Dermis blood vessel endothelial cell (primary cell): ENCODE measurements at places on chromosomes 16 and 17.

DNA sequence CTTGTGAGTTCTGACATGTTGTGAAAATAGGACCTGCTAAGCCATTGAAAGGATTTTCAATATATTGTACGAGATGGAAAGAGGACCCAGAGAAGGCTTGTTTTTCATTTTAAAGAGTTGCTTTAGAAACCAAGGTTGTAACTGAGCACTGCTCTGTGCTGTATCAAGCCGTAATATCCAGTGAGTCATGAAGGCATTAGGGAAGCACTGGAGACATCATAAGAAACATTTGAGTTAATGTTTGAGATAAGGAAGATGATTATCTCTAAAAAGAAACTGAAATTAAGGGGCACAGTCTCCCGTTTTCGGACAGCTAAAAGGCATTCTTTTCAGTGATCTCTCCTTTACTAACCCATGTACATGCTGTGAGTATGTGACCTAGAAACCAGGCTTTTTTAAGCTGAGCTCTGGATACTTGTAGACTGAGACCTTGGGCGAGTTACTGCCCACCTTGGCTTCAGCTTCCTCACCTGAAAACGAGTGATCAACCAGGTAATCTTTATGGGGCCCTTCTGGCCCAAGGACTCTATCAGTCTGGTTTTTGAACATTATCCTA, 149.2 kb upstream of the TBX2 start:
- DNase-seq, result no peak

DNA sequence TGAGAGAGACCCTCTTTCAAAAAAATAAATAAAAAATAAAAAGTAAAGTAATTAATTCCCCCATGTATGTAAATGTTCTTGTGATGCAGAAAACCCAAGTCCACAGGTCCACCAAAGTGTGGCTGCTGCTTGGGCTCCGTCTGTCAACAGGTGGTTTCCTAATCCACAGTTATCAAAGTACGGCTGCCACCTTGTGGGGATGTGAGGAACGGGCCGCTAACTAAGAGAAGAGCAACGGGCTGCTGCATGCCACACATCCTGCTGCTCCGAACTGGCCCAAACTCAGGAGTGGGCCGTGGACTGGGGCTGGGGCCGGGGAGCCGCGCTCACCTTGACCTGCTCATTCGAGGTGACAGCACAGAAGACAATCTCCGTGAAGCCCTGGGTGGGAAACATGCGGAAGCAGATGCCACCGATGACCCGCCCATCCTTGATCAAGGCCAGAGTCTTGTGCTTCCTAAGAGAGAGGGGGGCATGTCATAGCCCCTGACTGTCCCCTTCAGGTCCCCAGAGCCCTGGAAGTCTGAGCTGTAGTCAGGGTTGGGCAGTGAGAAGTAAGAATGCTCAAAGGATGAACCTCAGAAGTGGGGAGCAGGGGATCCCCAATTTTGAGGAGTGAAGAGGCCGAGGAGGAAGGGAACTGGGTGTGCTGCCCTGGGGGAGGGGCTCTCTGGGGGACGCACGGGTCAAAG, 4.3 kb downstream of the KAT2A start:
- DNase-seq, result peak; percentile 90

GRCh38 chr17:72193391-72194106, 72.7 kb downstream of the SOX9 start:
- no peak for DNase-seq

- no peak for DNase-seq
Measured at GRCh38 chr16:57743886-57744641, 8.5 kb downstream of the KATNB1 start.

DNA sequence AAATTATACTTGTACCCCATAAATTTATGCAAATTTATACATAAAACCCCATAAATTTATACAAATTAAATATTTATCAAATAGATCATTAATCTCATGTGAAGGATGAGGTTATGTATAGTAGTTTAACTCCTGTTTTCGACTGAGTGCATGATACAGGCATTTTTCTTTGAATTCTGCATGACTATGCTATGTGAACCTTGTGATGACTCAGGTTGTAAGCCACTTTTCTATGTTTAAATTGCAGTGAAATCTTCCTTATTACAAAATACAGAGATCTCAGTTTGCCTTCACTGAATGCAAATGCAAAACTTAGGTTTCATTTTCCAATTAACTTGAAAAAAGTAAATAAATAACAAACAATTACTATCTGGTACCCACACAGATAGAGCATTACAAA, 843.7 kb downstream of the CDH11 start:
- DNase-seq, result no peak

GRCh38 chr17:33218698-33219601, 74.1 kb downstream of the ASIC2 start:
- no peak for DNase-seq

DNA sequence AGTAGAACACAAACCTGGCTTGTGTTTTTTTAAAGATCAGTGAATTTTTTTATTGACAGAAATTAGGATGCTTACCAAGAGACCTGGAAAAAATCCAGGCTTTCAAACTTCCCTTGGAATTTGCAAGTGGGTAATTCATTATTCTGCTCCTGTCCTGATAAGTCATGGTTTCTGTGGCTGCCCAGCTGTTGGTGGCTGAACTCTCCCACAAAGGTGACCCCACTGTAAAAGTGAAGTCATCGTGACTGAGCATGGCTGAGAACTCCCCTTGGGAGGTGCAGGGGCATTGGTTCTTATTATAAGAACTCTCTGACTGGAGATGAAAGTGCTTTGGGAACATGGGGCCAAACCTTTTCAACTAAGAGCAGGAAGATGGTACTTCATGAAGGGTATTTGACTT, 46.6 kb upstream of the TANC2 start:
- DNase-seq, result no peak

DNA sequence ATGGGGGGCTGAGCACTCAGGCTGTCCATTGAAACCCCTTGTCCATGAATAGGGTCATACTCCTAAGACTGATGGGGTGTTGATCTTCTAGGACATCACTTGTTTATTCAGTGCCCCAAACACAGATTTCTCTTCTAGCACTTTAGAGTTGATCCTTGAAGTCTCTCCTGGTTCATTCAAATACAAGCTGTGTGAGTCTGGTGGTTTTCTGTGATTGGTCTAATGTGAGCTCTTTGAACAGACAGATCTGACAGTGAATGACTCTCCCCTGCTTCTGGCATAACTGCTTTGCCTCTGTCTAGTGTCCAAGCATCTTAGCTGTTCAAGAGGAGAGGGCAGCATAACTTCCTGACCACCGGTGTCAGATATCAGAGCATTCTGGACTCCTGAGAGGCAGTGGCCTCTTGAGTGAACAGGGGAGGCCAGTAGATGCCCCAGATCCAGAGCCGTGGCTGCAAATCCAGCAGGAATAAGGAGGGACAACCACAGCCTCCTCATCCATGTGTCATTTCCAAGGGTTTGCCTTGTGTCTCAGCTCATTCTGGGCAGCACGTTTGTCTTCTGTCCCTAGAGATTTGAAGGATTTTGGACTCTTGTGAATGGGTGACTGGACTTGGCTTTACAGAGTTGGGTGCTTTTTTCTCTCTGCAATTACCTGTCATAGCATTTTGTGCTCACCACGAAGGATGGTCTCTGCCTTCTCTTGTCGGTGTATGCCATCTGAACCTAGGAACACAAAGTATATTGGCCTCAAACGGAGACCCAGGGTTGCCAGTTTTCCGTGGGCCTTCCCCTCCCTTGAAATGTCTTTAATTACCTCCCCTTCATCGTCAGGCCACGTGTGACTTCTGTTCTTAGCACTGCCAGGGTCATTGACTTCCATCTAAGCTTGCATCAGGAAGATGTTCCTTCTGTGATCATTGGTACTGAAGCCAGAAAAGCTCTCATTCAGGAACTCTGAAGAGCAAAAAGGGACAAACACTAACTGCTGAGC, 13.9 kb upstream of the CLEC18C start:
- no peak for DNase-seq

DNA sequence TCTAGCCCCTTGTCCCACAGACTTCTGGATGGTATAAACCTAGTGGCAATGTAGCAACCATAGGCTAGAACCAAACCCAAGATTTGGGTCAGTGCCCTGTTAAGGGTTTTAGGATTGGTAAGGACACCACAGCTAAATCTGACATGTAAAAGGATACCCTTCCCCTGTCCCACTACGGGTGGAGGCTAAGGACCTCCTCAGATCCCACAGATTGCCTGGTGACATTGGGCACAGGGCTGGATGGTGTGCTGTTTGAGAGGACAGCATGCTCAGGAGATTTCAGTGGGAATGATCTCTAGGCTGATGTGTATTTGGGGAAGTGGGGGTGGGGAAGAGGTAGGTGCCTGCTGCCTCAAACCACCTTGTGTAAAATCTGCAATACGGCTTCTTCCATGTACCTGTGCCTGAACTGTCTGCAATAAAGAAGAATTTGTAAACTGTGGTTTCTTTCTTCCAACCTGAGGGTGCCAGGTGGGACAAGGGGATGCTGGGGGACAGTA, 671 bp upstream of the EDC4 start:
- no peak for DNase-seq

GRCh38 chr16:77782694-77783093, 5.7 kb upstream of the VAT1L start:
- DNase-seq, result peak; percentile 44

DNA sequence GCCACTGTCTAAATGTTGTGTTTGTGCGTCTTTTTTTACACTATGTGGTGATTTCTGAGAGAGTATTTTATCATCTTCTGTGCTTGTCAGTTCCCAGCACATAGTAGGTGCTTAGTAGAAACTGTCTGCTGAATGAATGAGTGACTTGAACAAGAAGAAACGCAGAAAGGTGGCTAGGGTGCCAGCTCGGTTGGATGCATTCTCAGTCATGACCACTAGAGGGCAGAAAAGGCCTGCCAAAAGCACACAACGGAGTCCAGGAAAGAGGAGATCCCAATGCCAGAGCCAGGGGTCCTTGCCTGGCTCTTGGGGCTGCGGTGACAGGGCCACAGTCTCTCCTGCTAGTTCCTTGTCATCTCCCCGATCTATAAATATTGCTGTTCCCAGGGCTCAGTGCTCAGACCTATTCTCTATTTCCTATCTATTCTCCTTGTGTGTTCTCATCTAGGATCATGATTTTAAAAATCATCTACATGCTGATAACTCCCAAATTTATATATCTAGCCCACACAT, 57.3 kb upstream of the CCL1 start:
- peak; percentile 84 for DNase-seq

GRCh38 chr17:80431246-80432195, 16.6 kb downstream of the ENDOV start:
- no peak for DNase-seq

GRCh38 chr17:8857919-8858318, 9.6 kb downstream of the PIK3R6 start:
- DNase-seq, result peak; percentile 9

GRCh38 chr17:29848737-29849136, 81.3 kb downstream of the SSH2 start:
- DNase-seq, result no peak

DNA sequence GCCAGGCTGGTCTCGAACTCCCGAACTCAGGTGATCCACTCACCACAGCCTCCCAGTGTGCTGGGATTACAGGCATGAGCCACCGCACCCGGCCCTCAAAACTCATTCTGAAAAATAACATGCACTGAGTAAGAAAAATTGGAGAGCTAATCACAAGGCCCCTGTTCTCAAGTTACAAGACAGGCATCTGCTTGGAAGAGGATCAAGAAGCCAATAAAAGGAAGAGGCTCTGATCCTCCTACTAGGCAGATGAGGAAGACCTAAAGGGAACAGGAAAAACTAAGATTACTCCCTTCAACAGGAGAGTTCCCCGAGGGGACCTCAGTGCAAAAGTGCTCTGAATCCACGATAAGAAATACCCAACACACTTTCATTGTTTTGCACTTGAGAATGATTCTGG, 18.4 kb downstream of the BLMH start:
- no peak for DNase-seq

DNA sequence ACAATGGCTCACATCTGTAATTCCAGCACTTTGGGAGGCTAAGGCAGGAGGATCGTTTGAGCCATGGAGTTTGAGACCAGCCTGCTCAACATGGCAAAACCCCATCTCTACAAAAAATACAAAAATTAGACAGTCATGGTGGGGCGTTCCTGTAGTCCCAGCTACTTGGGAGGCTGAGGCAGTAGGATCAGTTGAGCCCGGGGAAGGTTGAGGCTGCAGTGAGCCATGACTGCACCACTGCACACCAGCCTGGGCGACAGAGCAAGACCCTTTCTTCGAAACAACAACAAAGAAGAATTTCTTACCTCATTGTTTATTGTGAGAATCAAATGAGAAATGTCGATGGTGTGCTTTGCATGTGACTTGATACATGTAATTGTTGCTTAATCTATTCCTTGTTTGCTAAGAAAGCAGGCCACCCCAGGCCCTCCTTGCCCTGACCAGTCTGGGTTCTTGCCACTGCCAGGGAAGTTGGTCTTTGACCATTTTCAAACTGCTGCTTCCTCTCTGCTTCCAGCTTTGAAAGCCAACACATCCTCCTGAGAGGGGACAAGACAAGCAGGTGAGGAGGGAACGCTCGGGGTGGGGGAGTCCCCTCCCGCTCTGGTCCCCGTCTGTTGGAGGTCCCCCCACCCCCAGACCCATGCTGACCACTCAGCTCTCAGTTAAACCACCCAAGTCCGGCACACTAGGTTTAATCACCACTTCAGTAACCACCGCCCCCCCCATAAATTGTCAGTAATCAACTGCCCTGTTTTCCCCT, 47.3 kb upstream of the CPNE2 start:
- DNase-seq, result no peak

DNA sequence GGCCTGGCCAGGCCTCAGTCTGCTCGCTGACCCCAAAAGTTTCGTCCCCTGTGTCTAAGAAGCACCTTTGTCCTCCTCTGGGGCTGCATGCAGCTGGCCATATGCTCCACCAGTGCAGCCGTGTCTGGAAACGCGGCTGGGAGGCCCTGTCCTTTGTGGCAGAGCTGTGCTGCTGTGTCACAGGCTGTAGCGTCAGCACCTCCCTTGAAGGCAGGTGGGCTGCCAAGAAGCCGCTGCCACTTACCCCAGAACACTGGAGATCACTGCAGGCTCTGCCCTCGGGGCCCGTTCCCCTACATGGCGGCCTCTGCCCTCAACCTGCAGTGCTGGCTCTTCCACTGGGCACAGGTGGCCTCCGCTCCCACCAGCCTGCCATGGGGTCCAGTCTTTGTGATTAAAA, 15.7 kb upstream of the MC1R start:
- DNase-seq, result no peak

- DNase-seq, result no peak
Measured at GRCh38 chr16:85853547-85854545, 45.1 kb upstream of the IRF8 start.

DNA sequence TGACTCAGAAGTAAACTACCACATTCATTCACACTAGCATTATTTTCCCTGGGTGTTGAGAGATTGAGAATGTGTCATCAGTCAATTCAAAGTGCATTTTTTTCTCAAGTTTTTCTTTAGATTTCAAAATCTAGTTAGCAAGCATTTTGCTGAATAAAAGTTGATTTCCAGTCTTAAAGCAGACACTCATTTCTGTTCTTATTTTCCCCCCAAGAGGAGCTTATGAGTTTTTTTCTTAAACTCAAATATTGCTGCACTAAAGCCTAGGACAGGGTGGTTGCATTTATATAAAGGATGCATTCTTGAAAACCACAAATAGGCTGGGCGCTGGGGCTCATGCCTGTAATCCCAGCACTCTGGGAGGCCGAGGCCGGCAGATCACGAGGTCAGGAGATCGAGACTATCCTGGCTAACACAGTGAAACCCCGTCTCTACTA, 15.3 kb downstream of the CDH3 start:
- no peak for DNase-seq
